ENCODE measurements at places on chromosomes 4 and X. TPM values are rescaled to one million over a fixed set of nuclear protein-coding genes. Genes with fewer than 3 reads are reported as not detected.

The DUX4 gene
- not detected for total RNA-seq

The PPBP gene
- not detected for total RNA-seq

- no peak overlapping the region for H3K4me3 ChIP-seq
- no peaks in the 10 kb centered on the region for H3K36me3 ChIP-seq
- peaks cover 23% of the 10 kb centered on the region for H3K4me1 ChIP-seq
- H3K27me3 ChIP-seq = no peaks in the 10 kb centered on the region
These were observed 4.6 kb downstream of the JAKMIP1 start for GRCh38 chr4:6195602-6196319.

DNA sequence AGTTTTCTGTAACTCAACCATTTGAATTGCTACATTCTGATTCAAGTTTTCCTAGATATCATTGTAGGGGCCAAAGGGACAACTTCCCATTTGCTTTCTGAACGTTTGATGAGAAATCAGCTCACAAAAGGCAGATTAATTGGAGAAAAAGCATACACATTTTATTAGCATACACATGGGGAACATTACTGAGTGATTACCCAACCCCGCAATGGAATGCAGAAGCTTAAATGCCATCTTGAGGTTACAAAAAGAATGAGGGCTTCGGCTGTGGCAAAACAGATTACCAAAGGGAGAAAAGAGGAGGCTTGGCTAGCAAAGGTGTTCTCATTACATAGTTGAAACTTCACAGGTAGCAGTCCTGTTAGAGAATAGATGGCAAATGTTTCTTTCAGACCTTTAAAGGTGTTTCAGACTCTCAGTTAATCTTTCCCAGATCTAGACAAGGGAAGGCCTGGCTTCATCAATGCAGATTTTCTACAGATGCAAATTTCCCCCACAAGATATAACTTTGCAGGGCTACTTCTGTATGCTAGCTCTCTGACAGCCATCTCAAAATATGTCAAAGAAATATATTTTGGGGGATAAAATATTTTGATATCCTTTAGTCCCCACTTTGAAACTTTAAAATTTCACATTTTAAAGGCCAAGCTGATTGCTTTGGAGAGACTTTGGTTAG lies 26.5 kb upstream of the HERC6 start:
- no peaks in the 10 kb centered on the region for H3K36me3 ChIP-seq
- no peak overlapping the region for H3K4me3 ChIP-seq
- no peaks in the 10 kb centered on the region for H3K27me3 ChIP-seq
- H3K4me1 ChIP-seq = no peaks in the 10 kb centered on the region
- H3K27ac ChIP-seq = no peak overlapping the region
- no peak for DNase-seq

- H3K4me1 ChIP-seq = no peaks in the 10 kb centered on the region
- DNase-seq = no peak
- H3K36me3 ChIP-seq = no peaks in the 10 kb centered on the region
- H3K27me3 ChIP-seq = no peaks in the 10 kb centered on the region
- no peak overlapping the region for H3K27ac ChIP-seq
These were observed 57.9 kb downstream of the DKK2 start for GRCh38 chr4:106978046-106978774.

GRCh38 chrX:65642914-65643491 lies 24.5 kb upstream of the MSN start:
- no peak overlapping the region for H3K27ac ChIP-seq
- no peak for DNase-seq
- no peaks in the 10 kb centered on the region for H3K27me3 ChIP-seq
- H3K36me3 ChIP-seq = no peaks in the 10 kb centered on the region
- H3K4me3 ChIP-seq = no peak overlapping the region
- H3K4me1 ChIP-seq = no peaks in the 10 kb centered on the region

GRCh38 chr4:46379101-46379500 lies 10.8 kb downstream of the GABRA2 start:
- no peaks in the 10 kb centered on the region for H3K27me3 ChIP-seq
- no peak for DNase-seq
- no peak overlapping the region for H3K27ac ChIP-seq
- H3K36me3 ChIP-seq = no peaks in the 10 kb centered on the region
- H3K4me1 ChIP-seq = no peaks in the 10 kb centered on the region
